ENCODE measurements at places on chromosomes 6 and 20.
A peak's percentile ranks its signal among the peaks of the same experiment; 100 is the strongest.

DNA sequence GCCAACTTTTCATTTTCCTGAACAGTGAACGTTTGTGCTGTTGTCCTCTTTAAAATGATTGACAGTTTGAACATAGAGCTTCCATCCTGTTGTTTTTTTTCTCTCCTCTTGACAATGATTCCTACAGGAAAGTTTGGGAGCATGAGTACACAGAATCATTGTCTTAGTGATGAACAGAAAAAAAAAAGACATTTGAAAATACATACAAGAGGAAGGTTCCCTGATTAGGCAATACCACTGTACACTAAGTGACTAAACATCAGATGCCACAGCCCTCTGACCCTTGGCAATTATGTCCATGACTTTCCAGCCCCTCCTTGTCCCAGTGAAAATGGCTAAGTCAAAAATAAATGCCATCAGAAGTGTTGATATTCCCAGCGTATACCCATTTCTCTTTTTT lies 71.5 kb downstream of the RTN4IP1 start:
- DNase-seq = no peak

- no peak for DNase-seq
Observed at GRCh38 chr20:19462491-19462890, 250.0 kb downstream of the SLC24A3 start.

DNA sequence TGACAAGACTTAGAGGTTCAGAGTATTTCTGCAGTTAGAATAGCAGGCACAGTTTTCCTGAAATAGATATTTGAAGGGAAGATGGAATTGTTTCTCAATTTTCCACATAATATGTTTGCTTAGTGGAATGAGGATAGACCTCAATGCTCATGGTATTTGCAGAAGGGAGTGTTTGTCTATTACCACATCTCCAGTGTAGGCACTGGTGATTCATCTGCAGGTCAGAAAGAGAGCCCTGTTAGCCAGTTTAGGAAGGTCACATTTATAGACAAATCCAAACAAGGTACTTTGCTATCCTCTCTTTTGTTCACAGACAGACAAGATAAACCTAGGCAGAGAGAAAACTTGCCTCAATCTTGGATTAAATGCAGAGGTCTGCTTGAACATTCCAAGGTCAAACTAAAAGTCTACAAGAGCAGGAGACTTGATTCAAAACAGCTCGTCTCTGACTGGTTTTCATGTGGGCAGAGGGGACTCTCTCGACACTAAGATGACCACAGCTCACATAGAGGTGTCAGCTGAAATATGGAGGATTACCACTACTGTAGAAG lies 22.8 kb downstream of the ISM1 start:
- DNase-seq = no peak

DNA sequence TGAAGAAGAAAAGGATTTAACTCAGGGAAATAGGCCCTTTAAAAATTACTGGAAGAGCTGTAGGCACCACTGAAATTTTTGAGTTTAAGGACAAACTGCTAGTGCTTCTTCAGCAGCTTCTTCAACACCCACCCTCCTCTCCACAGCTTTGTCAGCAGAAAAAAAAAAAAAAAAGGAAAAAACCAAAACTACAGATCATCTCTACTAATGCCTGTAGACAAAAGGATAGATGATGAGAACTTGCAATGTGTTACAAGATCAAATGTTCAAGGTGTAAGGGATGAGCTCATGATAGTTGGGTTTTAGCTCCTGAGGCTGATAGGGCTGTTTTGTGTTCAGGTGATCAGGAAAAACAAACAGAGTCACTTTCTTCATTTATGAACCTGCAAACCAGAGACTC lies 55.2 kb upstream of the PREP start:
- no peak for DNase-seq

DNA sequence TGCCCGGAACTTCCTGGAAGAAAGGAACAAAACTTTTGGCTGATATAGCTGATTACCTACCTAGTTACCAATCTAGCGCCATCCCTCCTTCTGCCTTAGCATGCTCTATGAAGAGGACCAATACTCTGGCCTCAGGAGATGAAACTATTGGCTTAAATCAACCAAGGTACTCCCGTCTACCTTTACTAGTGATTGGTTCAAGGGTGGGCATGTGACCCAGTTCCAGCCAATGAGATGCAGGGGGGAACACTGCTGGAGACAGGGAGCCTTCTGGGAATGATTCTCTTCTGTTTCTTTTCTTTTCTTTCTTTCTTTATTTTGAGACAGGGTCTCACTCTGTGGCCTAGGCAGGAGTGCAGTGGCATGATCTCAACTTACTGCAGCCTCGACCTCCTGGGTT lies 72.6 kb upstream of the CCDC167 start:
- no peak for DNase-seq

DNA sequence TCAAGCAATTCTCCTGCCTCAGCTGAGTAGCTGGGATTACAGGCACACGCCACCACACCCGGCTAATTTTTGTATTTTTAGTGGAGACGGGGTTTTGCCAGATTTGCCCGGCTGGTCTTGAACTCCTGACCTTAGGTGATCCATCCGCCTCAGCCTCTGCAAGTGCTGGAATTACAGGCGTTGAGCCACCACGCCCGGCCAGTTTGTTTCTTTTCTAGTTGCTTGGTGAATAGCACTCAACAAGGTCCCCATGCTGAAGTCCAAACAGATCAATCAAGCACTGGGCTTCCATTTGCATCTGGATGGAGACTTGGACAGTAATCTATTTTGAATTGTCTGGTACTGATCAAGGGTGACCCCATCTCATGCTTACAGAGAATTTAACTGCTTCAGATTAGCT lies 108.9 kb upstream of the FOXO3 start:
- DNase-seq = no peak

DNA sequence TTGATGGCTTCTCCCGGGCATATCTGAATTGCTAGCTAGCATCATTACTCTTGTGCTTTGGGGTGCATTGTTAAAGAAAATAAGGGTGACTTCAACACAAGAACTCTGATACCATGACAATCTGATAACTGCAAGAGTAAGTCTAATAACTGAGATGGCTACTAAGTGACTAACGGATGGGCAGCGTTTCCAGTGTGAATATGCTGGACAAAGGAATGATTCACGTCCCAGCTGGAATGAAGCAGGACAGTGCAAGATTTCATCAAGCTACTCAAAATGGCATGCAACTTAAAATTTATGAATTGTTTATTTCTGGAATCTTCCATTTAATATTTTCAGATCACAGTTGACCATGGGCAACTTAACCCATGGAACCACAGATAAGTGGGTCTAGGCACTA lies 31.7 kb downstream of the MOXD1 start:
- no peak for DNase-seq

DNA sequence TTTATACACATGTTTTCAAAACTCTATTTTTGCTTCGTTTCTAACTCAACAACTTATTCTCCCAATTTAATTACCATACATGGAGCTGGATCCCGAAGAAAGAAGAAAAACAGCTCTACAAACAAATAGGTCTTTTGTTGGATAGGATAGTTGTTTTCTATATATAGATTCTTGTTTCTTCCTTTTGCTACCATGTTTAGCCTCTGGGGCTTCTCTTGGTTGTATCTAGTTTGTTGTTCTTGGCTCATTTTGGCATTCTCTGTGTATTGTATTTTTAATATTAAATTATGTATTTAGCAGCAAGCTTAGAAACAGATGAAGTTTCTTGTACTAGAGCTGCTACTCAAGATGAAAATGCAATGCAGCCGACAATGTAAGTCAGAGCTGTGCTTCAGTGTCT lies 60.9 kb downstream of the PLCB4 start:
- DNase-seq = no peak

- no peak for DNase-seq
Observed at GRCh38 chr6:126824226-126824625, 294.2 kb upstream of the RSPO3 start.

DNA sequence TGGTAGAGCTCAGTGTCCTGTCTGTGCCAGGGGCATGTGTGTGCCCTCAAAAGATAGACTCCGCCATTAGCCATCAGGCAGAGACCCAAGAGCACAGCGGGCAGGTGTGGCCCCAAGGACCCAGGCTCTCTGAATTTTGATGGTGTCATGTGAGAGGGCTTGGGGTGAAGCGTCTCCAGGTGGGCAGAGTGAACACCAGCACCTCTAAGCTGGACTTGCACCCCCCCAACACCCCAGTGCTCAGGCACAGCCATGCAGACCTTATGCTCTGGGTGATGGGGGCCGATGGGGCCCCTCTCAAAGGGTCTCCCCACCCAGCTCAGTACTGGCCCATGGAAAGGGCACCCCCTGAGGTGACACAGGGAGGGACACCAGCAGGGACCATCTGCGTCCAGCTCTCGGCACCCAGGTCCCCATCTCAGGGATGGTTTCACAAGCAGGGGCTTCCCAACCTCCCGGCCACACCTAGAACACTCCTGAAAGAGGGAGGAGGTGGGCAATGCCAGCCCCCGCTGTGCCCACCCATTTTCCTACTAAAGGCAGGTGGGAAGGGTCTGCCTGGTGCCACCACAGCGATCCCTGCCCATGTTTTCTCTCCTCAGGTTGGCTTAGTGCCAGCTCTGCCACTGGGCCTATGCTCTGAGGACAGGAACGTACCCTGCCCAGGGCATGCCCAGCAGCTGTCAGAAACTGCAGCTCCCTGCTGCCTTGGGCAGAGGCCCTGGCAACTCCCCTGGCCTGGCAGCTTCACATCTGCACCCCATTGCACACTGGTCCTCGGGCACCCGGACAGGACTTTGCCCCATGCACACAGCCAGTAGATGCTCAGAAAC lies 3.5 kb downstream of the CST7 start:
- DNase-seq = no peak

DNA sequence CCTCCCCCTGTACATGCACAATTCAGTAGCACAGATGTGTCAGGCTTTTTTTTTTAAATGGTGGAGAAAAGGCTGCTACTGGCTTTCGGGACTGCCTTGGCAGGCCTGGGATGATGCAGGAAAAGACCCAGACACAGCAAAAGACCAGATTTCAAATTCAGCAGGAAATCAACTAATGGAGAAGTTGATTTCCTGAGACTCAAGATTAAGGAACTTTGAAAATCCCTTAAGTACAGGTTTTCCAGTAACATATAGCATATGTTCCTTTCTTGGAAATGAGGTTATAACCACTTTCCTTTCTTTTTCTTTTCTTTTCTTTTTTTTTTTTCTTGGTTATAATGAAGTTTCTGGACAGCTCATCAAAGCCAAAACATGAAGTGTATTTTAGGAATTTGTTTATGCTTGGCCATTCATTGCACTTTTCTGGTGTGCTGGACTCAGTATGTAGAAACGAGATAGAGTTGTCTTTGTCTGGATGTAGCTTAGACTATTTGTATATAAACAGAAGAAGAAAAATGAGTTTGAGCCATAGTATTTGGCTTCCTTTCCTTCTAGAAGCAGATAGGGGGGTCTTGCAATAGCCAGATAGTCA lies 119.4 kb downstream of the SASH1 start:
- DNase-seq = no peak

GRCh38 chr6:160300076-160300695 lies 41.6 kb upstream of the SLC22A2 start:
- DNase-seq = no peak

DNA sequence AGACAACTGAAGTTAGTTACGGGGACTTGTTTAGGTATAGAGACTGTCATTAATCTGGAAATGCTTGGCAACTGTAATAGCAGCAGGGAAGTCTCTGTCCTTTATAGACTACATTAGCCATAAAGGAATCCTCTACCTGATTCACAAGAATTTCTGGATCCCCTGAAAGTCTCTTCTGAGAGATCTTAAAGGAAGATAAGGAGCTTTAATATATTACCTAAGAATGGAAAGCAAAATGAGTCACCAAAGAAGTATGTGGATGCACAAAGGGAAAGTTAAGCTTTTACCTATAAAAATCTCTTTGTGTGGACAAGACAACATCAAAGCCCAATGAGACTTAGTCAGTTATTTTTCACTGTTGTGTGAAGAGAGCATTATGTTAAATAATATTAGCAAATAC lies 92.2 kb upstream of the RSPO3 start:
- no peak for DNase-seq

DNA sequence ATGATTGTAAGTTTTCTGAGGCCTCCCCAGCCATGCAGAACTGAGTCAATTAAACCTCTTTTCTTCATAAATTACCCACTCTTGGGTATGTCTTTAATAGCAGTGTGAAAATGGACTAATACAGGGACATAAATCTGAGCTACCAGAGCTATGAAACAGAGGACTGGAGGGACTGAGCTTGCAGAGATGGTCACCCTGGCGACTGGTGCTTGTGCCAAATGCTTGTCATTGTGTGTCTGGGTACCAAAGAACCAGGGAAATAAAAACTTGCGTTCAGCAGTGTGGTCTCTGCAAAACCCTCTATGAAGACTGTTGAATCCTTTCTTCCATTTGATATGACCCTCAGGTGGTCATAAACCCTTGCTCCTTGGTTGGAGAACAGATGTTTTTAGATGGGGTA lies 105.1 kb upstream of the PRL start:
- peak; percentile 21 for DNase-seq

- no peak for DNase-seq
Observed at GRCh38 chr6:124721331-124721730, 240.9 kb upstream of the RNF217 start.

- no peak for DNase-seq
Observed at GRCh38 chr20:47256668-47257236, 99.7 kb downstream of the ZMYND8 start.

DNA sequence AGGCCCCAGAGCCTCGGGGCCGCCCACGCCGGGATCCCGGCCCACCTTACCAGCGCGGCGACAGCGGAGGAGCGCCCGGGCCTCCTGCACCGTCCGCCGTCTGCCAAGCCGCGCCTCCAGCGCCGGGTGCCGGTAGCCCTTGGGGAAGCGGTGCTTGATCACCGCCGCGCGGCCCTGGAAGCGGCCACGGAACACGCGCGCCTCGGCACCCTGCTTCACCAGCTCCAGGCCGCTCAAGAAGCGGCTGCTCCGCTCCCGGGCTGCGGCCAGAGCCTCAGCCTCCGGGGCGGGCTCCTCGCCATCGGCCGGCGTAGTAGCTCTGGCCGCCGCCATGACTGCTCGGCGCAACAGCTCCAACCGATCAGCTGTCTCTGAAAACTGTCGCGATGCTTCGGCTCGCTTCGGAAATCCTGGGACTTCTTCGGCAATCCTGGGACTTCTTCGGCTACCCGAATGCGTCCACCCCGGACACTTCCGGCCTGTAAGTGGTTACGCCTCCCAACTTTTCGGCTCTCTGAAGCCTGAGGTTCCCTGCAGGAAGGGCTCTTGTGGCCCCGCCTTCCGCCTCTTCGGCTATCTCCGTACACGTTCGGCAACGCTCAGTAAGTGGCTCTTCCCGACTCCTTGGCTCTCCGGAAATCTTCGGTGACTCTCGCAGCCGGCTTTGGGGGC lies at the start of gene TP53RK:
TSS of gene TP53RK (minus strand) at position 363 of the 672 bp plus-strand sequence. CDS start at position 333, 30 bp downstream.
- peak; percentile 99 for DNase-seq

GRCh38 chr20:39877788-39878187 lies 811.2 kb downstream of the MAFB start:
- DNase-seq = no peak

- DNase-seq = no peak
Observed at GRCh38 chr6:97714772-97715171, 431.8 kb upstream of the MMS22L start.

All from spinal cord (tissue), 10 donors.